ENCODE measurements at places on chromosomes 6 and 20.

GRCh38 chr6:152398993-152399392 is 238.2 kb downstream of the SYNE1 start:
- DNase-seq: no peak

GRCh38 chr20:2387580-2387979 is 6.9 kb downstream of the TGM6 start:
- no peak for DNase-seq

DNA sequence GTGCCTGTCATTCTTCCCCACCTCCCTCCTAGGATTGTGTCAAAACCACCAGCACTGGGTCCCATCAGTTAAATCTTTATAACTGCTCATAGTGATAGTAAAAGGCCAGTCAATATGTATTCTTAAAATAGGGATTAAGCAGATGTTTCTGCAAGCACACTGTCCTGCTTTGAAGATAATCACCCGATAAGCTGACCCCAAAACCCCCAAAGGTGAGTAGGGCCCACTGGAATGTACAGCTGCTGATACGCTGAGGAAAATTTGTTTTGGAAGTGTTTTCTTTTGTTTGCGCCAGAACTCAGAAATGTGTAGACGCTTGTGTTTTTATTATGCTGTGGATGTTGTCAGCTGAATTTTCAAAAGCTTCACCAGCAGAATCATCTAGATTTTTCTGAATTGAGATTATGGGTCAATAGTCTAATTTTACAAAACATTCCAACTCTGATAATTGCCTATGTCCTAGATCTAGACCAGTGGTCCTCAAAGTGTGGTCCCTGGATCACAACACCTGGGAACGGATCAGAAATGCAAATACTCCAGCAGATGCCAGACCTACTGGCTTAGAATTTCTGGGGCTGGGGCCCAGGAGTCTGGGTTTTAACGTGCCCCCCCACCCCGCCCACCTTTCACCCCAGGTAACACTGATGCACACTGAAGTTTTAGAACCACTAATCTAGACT is 11.4 kb downstream of the BFSP1 start:
- DNase-seq: no peak

- no peak for DNase-seq
Observed at GRCh38 chr6:166563805-166564204, 22.7 kb downstream of the RAMACL start.

DNA sequence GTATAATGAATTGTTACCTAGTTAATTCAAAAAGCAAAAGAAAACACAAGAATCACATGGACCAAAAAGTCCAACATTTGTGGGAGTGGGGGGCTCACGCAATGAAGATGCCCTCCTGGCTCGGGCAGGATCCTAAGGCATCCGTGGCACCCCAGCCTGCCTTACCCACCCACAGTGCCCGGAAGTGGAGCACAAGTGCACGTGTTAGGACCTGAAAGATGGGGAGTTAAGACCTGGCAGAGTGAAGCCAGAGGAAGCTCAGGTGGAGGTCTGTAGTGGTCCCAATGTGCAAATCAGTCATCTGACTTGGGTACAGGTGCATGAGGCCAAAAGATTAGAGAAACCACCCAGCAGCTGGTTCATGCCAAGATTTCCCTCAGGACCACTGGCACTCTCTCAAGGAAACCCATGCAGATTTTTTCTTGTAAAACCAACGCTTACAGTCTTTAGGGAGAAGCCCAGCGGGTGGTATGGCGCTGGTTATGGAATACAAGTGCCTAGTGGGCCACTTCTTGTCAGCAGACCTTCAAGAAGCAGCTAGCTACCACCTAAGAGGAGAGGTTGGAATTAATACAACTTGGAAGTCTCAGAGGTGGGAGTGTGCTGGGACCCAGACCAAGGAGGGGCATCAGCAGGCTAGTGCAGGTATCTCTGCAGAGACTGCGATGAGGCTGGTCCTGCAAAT is 42.1 kb downstream of the BFSP1 start:
- no peak for DNase-seq

DNA sequence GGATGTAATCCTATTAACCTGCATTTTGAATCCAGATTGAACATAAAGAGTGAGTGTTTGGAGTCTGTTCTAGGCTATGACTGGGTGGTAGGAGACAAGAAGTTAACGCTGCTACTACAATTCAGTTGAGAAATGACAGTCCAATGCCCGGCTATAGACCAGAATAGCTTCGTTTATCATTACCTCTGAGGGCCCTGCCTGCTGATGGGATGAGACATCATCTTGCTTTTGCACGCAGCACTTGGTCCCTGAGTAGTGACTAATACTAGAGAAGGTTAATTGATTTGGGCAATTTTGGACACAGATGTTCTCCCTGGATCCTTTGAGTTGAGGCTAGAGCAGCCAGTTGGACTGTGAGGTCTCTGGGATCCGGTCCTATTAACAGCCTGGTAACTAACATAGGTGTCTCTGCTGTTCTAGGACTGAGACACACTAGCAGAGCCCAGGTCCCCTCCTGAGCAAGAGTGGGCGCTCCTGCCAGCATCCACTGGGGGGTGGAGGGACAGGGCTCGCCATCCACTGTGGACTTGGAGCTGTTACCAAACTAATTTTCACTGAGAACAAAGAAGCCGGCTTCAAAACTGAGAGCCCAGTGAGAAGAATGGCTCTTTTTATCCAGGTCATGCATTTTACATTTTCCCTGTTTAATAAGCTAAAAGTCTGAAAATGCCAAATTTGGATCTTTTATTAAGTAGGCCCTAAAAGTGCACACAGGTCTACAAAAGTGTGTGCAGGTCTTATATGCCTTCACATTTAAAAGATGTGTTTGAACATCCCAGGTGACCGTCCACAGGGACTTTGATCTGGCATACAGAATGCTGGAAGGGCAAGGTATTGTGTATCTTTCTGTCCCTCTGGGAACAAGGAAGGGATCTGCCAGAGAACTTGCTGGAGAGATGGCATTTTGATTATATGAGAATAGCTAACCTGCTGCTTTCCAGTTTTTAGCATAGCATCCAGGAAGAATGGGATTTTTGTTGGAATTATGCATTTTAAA is 212.5 kb downstream of the CDH4 start:
- no peak for DNase-seq

DNA sequence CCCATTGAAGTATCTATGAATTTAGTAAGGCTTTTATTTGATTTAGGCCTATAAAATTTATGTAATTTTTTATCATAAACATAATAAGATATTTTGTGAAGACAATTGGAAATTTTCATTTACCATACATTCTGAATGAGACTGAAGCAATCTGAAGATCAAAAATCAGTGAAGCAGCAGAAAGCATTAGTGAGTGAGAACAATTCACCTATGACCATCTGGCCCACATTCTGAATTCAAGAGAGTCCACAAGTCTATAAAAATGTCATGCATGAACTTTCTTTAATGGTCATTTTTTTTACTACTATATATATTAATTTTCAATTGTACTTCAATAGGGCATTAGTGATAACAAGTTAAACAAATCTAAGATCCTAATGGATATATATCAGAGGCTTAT is 1026.6 kb upstream of the MAP3K7 start:
- no peak for DNase-seq

DNA sequence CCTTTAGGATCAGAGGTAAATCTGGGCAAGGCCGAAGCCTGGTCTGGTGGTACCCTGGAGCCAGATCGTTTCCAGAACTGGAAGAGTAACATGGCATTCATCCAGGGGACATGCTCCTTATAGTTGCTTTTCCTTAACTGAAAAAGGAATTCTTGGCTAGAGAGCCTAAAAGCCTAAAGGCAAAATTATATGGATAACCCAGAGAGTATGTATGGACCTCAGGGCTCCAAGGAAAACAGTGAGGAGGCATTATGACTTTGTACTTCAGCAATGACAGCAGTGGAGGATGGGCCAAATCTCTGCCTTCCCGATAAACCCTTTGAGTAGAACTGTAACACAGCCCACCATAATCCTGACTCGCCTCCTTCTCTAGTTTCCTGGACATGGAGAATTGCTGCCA is 29.3 kb downstream of the ARHGAP18 start:
- DNase-seq: no peak

- no peak for DNase-seq
Observed at GRCh38 chr6:16504609-16505008, 256.7 kb downstream of the ATXN1 start.

DNA sequence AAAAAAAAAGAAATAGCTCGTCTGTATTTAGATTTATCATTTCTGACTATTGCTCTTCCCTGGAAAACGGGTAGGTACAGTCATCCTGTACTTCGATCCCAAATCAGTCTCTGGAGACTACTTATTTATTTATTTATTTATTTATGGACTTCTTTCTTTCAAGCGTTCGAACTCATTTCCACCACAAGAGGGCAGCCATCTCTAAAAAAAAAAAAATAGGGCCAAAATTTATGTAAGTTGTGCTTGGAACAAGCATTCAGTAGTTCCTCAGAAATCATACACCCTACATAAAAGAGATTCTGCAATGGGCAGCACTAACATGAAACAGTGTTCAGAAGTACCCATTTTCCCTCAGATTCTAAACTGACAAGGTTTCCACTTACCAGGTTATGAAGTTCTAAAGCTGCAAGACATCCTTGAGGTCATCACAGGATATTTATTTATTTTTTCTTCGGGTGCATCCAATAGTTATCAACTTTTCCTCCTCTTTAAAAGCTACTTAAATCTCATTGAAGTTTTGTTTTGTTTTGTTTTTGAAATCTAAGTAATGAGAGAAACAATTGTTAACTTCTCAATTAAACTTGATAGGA is 1.9 kb upstream of the BMP2 start:
- DNase-seq: no peak

- no peak for DNase-seq
Observed at GRCh38 chr6:142167071-142167470, 20.0 kb downstream of the VTA1 start.

DNA sequence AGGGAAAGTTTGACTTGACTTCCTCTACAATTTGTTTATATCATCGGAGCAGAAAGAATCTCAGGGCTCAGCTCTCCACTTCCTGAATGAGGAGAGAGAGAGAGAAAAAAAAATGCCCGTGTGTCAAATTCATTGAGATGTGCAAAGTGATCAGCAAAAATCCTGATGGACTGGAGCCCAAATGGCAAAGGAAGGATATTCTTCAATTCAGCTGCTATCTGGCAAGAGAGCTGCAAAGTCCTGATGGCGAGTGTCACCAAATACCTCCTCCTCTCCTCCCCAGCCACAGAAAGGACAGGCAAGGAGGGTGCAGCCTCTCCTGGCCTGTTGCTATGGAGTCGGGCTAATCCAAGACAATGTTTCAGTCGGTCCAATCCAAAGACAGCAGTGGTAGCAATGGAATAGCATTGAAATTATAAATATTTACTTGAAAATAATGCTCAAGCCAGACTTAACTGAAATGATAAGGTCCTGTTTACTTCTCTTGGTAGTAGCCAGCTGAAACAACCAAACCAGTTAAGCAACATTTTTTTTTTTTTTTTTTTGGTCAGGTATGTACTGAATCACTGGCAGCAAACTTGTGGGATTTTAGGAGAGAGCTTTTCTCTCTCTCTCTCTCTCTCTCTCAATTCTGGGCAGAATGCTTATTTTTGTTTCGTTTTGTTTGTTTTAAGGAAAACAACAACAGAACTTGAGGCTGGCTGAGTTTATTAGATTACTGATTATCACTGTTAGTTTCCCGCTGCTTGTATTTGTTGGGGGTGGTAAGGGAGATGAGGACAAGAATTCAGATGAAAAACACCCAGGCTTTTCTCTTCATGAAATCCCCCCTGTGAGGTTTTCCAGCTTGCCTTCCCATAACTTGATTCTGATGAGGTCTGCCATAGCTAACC is 204.2 kb downstream of the BCAS1 start:
- no peak for DNase-seq

DNA sequence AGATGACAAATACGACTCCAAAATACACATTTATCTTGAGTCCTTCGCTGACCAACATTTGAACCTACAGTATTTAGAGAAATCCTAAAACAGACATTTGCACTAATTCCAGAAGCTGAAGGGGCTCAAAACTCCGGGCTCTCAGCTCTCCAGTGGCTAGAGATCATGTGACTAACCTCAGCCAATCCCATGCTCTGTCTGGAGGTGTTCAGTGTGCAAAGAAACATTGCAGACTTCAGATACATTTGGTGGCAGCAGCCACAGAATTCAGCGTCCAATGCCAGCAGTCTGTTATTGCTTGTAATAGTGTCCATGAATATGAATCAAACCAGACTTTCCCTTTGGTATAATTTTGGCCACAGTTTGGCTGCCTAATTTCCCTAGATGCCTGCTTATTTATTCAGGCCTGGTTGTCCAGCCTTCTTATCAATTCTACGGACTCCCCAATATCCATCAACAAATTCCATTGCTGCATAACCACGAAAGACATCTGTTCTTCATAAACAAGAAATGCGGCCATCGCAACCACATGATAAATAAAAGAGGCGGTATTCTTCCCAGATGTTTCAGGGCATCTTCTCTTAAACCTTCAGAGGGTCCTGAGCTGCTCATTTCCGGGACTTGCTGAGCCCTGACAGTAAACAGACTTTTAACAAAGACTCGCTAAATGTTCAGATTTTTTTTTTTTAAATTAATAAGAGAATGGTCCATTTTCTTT is 14.5 kb upstream of the CYP24A1 start:
- DNase-seq: no peak

DNA sequence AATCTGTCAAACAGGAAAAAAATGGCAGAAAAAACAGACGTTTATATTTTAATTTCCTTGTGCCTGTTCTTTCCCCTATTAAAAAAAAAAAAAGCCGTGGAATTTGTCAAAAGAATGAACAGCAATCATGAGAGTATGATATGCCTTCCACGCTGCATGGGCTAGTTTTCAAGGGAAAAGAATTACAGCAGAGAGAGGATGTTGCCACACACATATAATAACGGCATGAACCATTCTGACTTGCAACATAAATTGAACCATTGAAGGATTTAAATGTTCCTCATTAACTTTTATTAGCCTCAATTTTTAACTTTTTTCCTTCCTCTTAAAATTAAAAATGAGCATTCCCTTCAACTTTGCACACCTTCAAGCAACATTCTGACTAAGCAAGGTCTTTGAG is 301.8 kb downstream of the FOXC1 start:
- DNase-seq: no peak

DNA sequence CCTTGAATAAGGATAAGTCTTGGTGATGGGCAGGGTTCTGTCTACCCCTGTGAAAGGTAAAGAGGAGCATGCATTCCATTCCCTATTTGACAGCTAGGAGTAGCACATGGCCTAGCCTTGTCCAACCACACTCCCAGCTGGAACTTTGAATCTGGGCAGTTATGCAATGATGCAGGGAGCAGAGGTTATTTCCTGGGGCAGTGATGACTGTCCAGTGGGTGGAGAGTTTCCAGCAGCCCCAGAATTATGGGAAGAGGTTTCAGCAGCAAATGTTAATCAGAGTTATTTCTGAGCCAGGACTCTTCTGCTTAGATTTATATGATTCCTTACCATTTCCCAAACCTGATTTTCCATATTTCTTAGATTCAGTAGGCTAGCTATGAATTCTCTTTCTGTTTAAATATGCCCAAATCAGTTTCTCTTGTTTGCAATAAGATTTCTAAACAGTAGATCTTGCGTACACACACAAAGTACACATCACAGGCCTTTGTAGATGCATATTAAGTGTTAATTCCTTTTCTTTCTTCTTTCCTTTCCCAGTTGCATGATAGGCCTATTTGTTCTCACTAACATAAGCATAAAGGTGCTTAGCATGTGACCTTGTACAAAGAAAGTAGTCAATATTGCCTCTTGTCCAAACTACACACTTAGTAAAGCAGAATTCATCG is 17.3 kb upstream of the TXLNB start:
- DNase-seq: no peak

- no peak for DNase-seq
Observed at GRCh38 chr6:74642101-74642500, 563.8 kb downstream of the COL12A1 start.

- no peak for DNase-seq
Observed at GRCh38 chr20:13915284-13915683, 75.1 kb downstream of the SEL1L2 start.

- DNase-seq: peak; percentile 41
Observed at GRCh38 chr6:130697995-130698535, 129.1 kb upstream of the SMLR1 start.

GRCh38 chr6:113995634-113996033 is 24.7 kb upstream of the HDAC2 start:
- no peak for DNase-seq

All from effector memory CD8-positive, alpha-beta T cell (primary cell).